Ovary (tissue), 10 donors: ENCODE measurements at places on chromosomes 4 and X. TPM values are rescaled to one million over a fixed set of nuclear protein-coding genes. Genes with fewer than 3 reads are reported as not detected.

Gene TRIML2
- not detected for polyA plus RNA-seq

Gene PDLIM3
- 49.5 TPM for polyA plus RNA-seq

Gene FHDC1
- polyA plus RNA-seq, result 4.0 TPM

Gene MAGEB10
- not detected for polyA plus RNA-seq

Gene S100G
- polyA plus RNA-seq, result not detected

Gene MAGED4B
- 5.1 TPM for polyA plus RNA-seq

Gene TCEAL7
- polyA plus RNA-seq, result 37.1 TPM

Gene HHIP
- 4.2 TPM for polyA plus RNA-seq

Gene HSFX4
- polyA plus RNA-seq, result not detected

Gene FRMPD3
- polyA plus RNA-seq, result 1.3 TPM

Gene TRIM75
- polyA plus RNA-seq, result not detected

Gene CSAG3
- polyA plus RNA-seq, result not detected

Gene APEX2
- 8.7 TPM for polyA plus RNA-seq

- DNase-seq, result no peak
These were observed 2.6 kb upstream of the GIMD1 start for GRCh38 chr4:106371161-106371560.

DNA sequence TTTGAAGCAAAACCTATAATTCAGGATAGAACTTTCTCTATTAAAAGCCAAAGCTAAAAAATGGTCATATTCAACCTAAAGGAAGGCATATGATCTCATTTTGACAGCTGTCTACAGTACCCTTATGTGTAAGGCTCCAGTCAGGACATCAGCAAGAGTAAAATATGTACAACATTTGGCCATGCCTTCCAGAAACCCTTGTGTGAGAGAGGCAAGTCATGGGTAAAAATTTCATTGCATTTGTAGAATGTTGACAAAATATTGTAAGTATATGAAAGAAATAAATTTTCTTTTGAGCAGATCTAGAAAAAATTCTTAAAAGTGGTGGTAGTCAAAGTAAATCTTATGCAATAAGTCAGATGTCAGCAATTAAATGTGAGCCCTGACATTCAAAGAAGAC lies 132.3 kb downstream of the SLC39A8 start:
- no peak for DNase-seq

DNA sequence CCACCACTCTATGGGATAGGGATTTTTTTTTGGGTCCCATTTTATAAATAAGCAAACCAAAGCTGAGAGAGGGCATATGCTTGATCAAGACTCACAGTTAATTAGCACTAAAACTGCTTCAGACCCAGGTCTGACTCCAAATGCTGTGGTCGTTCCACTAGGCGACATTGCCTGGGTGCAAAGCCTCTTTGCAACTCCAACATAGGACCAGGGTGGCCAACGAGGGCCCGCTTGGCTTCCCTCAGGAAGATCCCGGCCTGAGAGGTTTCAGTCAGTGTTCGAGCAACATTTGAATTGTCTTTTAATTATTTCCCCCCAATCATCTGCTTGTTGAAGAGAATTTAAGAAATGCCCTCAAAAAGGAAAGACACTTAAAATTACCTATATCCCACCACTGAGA lies 11.2 kb downstream of the PJA1 start:
- DNase-seq, result no peak

GRCh38 chr4:39528061-39528465 lies 824 bp upstream of the UGDH start:
- no peak for DNase-seq

GRCh38 chr4:147617841-147618691 lies 869 bp downstream of the TMEM184C start:
- no peak for DNase-seq

DNA sequence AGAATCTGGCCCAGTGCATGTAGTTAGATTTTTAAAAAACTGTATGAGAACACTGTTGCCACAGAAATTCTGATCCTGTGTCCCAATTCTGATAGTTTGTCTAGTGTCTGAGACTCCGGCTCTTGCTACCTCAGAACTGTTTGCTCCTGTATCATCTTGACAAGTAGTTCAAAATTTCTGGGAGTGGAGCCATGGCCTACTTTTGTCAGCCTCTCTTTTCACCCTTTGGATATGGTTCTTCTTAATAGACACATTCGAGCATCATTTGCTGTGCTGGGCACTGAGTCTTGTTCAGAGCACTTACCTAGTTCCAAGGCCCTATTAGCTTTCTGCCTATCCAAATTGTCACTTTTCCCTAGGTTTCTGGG lies 46.9 kb downstream of the ATP10D start:
- no peak for DNase-seq

GRCh38 chr4:8290701-8290970 lies 21.1 kb downstream of the HTRA3 start:
- DNase-seq, result peak; percentile 12

DNA sequence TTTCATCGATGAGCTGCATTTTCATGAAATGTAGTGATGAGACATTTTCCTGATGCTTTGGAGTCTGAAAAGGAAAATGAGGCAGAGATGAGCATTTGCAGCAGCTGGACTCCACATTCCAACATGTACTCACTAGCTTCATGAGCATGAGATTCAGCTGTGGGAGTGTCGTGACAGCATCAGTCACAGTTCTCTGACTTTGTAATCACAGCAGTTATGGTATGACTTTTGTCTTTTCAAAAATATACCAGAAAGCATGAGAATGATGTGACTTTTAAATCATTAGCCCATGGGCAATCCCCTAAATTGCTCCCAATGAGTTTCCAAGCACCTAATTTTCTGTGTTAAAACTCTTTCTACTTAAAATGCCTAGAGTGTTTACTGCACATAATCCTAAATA lies 18.3 kb upstream of the MSL3 start:
- DNase-seq, result no peak

- no peak for DNase-seq
These were observed 12.2 kb downstream of the UCP1 start for GRCh38 chr4:140556372-140557085.

DNA sequence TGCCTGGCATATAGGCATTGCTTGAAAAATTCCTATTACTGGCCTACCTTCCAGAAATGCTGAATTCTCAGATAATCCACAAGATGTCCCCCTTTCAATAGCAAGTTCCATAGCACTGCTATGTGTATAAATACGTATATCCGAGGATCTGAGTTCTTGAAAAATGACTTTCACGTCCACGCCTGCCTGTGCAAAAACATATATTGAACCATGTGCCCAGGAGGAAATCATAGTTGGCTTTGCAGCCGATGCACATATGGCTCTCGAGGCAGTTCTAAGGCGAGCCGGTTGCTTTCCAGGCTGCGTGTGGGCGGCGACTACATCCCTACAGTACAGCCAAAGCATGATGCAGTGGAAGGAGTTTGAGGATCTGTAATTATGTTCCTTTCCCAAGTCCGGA lies 55.4 kb upstream of the ESX1 start:
- no peak for DNase-seq

GRCh38 chr4:149896432-149896831 lies 80.8 kb upstream of the IQCM start:
- DNase-seq, result no peak

- no peak for DNase-seq
These were observed 82.6 kb downstream of the HADH start for GRCh38 chr4:108072300-108072699.

- no peak for DNase-seq
These were observed at the start of gene CYTL1 for GRCh38 chr4:5019274-5019673. Gene CYTL1 (minus strand): TSS chr4:5019458. CDS start chr4:5019445, 13 bp downstream.

- no peak for DNase-seq
These were observed 2616.0 kb downstream of the ARAP2 start for GRCh38 chr4:33628296-33628695.

DNA sequence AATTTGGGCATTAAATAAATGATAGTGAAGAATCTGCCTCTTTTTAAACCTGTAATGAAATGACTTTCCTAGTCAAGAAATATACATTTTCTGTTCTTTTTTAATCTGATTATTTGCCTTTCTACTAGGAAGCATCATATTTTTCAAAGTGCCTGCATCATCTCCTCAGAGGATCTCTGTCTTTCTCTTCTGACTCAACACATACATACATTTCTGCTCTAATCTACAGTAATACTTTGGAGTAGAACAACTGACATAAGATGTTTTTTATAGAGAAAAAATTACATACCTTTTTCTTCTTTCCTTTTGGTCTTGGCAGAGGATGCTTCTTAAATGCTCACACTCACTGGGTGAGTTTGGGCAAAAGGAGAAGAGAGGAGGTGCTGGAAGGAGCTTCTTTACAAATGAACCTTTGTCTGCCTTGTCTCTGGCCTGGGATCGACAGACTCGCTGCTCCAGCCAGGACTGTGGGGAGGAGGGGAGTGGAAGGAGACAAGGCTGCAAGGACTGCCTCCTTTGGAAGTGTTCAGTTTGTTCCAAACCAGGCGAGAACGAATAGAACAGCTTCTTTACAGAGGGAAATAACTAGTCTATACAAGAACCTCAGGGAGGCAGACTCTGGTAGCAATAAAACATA lies at the start of gene SCRG1:
SCRG1 (minus strand) TSS at position 338 of the 637 bp plus-strand sequence. CDS start 7,702 bp downstream, outside the sequence.
- no peak for DNase-seq

DNA sequence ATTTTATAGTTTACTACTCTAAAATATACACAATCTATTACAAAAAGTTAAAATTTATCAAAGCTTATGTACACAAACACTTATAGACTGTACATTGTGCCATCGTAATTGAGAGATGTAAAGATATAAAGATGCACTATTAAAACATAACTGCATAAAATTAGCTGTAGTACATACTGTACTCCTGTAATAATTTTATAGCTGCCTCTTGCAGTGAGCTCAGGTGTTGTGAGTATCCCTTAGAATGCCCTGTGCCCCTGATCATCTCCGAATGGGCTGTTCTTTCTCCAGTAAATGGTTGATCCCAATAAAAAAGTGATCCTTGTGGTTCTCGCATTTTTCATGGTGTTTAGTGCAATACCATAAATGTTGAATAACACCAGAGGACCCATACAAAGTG lies 101.2 kb downstream of the TMEM164 start:
- no peak for DNase-seq

DNA sequence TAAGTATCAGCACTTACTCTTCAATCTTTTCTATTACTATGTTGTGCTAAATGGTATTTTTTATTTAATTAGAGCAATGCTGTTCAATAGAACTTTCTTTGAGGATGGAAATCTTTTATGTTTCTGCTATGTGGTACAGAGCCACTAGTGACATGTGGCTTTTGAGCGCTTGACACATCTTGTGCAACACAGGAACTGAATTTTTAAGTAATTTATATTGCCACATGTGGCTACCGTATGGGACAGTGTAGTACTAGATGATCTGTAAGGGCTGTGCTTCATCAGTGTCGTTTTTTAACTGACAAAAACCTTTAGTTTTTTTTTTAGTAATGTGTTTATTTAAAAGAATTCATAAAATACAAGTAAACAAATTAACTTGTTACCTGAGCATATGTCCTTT lies 22.4 kb downstream of the HPRT1 start:
- DNase-seq, result no peak
